Stimulated activated CD8-positive, alpha-beta memory T cell treated with anti-CD3 and anti-CD28 coated beads, Interleukin-15, amount 100 ng/mL, for 48 hours (primary cell): ENCODE measurements at places on chromosomes 13 and 19.

GRCh38 chr19:13207846-13208671 lies 57.8 kb downstream of the IER2 start:
- DNase-seq, result peak; percentile 49

GRCh38 chr13:110960204-110960603 lies 45.3 kb upstream of the ANKRD10 start:
- no peak for DNase-seq

DNA sequence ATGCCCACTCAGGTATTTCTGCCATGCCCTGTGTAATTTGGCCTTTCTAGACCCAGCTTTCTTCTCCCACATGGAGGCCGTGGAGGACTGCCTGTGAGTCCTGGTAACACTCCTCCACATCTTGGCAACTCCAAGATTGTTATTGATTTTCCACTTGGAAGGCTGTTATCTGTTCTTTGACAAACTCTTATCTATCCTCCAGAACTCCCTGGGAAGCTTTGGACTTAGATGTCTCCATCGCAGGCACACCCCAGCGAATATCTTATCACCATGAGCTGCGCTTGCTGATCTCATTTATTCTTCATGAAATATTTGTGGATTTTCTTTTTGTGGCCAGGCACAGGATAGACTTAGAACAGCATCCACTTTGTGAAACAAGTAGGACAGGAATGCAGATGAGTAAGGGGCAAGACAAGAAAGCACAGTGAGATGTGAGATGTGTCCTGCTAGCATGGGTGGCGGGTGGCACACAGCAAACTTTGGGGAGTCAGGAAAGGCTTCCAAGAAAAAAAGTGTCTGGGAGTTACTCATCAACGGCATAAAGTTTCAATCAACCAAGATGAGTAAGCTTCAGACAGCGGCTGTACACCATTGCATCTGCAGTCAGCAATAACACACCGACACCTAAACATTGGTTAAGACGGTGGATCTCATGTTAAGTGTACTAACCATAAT lies 84.5 kb upstream of the IRS2 start:
- DNase-seq, result no peak

DNA sequence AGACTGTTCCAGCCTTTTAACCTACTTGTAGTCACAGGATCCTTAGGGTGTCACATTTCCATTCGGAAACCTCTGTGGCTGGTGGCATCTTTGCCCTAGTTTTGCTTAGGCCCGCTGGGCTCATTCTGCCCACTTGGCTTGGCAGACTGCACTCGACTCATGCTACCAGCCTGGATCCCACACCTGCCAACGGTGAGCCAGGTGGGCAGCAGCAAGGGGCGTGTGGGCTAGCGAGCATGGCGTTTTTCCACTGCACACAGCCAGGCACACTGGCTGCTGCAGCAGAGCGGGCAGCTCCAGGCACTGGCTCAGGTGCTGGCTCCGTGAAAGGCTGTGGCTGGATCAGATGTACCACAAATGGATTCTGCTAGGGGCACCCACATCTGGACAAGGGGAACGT lies 838.2 kb downstream of the SLITRK6 start:
- no peak for DNase-seq

- no peak for DNase-seq
Observed at GRCh38 chr19:3499738-3500428, 591 bp downstream of the DOHH start.

DNA sequence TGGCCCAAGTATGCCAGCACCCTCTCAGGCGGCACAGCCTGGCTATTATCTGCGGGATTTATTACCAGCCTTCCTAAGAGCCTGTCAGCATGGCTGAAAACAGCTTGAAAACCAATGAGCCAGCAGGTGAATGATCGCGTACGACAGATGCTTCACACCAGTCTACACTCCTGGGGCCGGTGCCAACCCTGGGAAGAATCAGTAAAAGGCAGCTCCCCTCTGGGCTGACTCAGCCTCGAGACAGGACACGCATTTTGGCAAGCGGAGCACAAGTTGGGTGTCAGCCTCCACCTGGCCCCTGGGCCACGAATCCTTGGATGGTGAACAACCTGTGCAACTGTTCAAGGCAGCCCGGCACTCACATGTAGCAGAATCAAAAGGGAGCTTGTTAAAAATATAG lies 15.6 kb downstream of the EMP3 start:
- no peak for DNase-seq
